ENCODE measurements at places on chromosomes 12 and 14.

DNA sequence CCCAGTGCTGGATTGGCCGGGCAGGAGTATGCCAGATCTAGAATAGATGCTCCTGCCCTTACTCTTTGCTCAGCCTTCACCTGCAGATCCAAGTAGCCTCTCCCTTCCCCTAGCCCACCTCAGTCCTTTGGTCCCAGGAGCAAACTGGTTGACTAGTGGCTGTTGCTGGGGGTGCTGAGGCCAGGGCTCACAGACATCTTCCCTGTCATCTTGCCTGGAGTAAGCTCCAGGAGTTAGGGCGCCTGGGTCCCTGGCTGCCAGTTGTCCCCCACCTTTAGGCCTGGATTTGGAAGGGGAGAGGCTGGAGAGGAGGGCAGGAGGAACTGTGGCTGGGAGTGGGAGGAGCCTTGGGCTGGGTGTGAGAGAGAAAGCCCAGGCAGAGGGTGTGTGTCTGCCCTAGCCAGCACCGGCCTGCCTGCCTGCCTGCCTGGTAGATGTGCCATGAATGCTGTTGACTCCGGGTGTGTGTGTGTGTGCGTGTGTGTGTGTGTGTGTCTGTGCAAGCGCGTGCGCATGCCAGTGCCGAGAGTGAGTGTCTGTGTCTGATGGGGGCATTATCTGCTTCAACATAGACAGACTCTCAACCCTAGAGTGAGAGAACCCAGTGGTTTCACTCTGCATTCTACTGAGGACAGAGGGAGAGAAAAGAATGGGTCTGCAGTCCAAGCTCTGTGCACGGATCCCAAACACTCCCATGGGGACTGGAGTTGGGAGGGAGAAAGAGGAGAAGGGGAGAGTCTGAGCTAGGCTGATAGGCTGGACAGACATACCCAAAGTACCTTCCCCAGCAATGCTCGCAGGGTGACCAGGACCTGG is 845 bp upstream of the RARG start:
- peak; percentile 45 for DNase-seq

DNA sequence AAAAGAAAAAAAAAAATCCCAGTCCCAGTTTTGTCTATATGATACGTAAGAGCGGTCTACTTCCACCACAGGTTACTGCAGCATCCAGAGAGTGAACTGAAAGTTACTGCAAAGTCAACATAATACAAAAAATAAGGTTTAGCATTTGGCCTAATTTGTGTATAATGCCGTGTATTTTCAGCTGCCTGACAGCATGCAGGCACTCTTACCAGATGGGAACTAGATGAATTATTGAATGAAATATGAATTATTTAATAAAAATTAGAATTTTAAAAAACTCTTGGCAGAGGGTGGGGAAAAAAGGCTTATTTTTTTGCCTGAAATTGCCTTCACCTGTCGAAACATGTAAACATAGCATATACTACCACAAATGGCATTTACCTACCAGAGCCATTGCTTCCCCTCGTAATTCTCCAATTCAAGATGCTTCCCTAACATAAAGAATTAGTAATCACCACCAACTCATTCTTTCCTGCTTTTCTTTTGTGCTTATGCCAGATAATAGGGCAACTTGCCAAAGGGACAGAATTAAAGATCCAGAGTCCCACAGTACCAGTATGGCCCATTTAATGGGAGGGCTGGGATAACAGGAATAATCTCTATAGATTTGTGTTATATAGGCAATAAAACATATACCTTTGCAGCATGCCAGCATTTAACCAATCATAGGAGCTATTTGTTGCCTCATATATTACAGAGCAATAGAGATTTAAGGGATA is 31.1 kb downstream of the ATF7 start:
- no peak for DNase-seq

- DNase-seq = peak; percentile 81
These were observed 241.0 kb upstream of the NPAS3 start for GRCh38 chr14:32697704-32698103.

DNA sequence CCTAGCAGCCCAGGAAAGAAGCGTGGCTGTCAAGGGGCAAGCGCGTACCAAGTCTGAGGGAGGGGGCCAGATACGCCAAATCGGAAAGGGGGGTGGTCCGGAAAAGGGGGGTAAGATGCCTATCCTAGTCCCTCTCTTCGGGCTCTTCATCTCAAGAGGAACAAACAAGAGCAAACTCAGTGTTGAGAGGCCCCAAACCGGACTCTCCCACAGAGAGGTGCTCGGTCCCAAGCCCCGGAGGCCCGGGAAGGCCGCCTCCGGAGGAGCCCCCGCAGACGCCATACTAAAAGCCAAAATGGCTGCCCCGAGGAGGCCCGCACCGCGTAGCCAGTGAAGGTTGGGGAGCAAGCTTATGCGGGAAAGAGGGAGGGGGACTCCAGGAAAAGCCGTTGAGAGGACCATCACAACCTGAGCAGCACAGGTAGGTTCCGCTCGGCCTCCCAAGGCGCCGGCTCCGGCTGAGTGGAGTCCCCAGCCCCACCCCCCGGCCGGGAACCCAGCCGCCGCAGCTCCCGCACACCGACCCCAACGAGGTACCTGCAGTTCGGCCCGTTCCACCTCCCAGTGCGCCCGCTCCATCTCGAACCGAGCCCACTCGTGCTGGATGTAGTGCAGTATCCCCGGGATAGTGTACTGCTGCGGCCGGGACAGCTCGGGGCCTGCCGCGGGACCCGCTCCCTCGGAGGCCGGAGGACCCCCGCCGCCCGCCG is at the start of gene AP4S1:
Gene AP4S1 (plus strand): TSS at position 283 of the 710 bp plus-strand sequence. CDS start 40,548 bp downstream, outside the sequence.
- DNase-seq = peak; percentile 41

DNA sequence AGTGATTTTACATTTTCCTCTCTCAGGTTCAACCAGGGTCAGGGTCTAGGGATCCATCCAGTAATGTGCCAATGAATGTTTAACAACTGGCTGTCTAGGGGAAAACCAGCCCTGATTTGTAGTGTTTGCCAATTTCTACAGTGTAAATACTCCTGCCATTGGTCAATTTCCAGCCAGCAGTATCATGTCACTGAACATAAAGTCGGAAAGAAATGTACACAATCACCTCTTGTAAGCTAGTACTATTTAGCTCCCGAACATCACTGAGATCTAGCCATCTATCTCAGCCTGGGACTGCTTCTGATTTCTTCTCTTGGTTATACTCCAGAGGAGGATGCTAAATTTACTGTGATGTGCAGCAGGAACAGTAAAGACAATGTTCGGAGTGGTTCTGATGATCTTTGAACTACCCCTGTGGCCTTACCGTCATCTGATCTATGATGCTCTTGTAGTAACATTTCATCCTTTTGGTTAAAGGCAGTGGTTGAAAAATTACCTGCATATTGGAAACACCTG is 36.7 kb upstream of the EGLN3 start:
- DNase-seq = no peak

GRCh38 chr12:92673756-92674155 is 29.0 kb upstream of the PLEKHG7 start:
- DNase-seq = no peak

GRCh38 chr14:21199611-21200560 is 44.0 kb upstream of the OR5AU1 start:
- no peak for DNase-seq

- DNase-seq = peak; percentile 39
These were observed 156.0 kb downstream of the SAMD4A start for GRCh38 chr14:54722791-54723432.

- DNase-seq = no peak
These were observed 10.1 kb upstream of the FBXO33 start for GRCh38 chr14:39442293-39442692.

DNA sequence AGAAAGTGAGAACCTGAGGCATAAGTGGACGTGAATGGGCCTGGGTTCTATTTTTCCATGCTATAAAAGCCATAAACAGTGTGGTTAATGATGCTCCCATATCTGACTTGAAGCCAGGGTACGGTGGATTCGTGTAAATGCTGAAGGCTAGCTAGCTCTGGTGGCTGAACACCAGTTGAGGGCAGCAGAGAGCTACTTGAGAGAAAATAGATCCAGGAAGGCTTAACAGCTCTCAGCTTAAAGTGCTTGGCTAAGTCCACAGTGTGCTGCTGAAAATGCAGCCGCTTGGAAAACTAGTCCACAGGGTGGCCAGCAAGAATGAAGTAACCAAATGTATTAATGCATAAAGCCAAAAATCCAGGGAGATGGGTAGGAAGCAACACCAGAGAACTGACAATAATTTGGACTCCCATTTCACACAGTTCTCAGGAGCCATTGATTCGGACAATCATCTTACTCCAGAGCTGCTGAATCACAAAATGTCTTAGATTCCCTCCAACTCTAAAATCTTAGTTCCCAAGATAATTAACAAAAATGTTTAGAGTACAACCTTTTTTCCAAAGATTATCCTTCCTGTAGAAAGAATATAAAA is 15.0 kb upstream of the FOXG1 start:
- DNase-seq = peak; percentile 59

GRCh38 chr12:94834036-94834625 is 169.4 kb downstream of the NDUFA12 start:
- DNase-seq = no peak

- DNase-seq = no peak
These were observed 359.4 kb downstream of the TMEM121 start for GRCh38 chr14:105885561-105886320.

DNA sequence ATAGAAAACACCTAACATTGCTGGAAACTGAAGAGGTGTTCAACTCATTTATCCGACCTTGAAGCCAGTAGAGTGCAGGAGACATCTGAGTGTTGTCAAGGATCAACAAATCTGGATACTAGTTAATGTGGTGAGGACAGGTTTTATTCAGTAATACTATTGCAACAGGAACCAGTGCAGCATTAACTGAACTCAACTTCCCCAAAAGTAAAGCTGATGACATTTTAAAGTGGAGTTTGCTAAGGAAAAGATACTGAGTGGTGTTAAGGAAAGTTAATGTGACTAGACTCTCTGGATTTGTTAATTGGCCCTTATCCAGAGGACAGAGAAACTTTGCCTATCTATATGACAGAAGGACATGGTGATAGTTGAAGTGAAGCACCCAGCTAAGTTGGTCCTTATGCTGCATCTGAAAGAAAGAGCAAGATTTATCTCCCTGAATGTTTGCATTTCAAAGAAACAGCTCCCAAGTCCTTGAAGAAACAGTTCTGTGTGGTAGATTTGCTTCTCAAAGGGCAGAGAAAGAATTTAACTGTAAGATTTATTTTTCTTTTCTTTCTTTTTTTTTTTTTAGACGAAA is 1.2 kb upstream of the CLEC7A start:
- DNase-seq = no peak

- peak; percentile 49 for DNase-seq
These were observed 24.0 kb downstream of the FKBP11 start for GRCh38 chr12:48901278-48901677.

GRCh38 chr12:26429070-26429691 is 233.8 kb downstream of the SSPN start:
- DNase-seq = no peak

GRCh38 chr12:14843425-14843887 is at the start of gene ART4:
Gene ART4, minus strand, starts transcription at chr12:14843526. Its CDS starts 413 bp downstream, at chr12:14843113.
- no peak for DNase-seq

DNA sequence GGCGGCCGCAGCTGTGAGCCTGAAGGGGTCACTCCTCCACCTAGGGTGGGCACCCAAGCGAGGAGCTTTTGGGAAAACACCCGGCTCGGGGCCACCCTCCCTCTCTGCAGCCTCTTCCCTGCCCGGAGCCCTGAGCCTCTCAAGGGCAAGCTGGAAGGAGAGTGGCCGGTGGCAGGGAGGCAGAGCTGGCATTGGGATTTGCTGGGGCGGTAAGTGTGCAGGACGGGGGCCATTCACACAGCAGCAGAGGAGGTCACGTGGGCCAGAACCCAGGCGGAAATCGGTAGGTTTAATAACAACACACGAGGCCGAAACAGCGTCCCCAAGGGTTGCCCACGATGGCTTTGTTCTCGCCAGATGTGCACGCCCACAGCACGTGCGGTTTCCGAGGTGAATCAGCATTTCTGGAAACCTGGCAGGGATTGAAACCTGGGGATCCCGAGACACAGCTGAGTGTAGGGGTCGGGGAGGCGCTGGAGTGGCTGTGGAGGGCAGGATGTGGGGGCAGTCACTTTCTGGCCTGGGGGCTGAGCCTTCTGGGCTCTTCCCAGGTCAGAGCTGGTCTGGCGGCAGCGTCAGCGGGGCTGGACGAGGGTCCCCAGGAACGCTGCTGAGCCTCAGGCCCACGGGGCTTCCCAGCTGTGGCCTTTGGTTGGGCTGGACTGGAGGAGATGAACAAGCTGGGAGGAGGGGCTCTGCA is 23.5 kb downstream of the NOC4L start:
- no peak for DNase-seq

GRCh38 chr12:8662593-8662992 is at the start of gene MFAP5:
Gene MFAP5, minus strand, starts transcription at chr12:8662826. Its CDS starts 722 bp downstream, at chr12:8662104.
- DNase-seq = peak; percentile 23

DNA sequence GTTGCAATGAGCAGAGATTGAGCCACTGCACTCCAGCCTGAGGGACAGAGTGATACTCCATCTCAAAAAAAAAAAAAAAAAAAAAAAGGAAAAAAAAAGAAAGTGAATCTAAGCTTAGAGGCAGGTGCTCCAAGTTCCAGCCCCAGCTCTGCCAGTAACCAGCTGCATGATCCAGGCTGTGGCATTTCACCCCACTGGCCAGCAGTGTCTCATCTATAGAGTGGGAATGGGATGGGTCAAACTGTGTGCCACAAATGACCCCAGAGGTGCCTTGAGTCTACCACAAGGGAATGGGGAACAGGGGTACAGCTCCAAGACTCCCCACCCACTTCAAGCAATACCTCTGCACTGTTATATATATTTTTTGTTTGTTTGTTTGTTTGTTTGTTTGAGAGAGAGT is 5.0 kb downstream of the PLEKHD1 start:
- no peak for DNase-seq

GRCh38 chr12:127964717-127965116 is 302.3 kb upstream of the TMEM132C start:
- DNase-seq = no peak

GRCh38 chr12:69150083-69150795 is 89.1 kb upstream of the CPSF6 start:
- no peak for DNase-seq

DNA sequence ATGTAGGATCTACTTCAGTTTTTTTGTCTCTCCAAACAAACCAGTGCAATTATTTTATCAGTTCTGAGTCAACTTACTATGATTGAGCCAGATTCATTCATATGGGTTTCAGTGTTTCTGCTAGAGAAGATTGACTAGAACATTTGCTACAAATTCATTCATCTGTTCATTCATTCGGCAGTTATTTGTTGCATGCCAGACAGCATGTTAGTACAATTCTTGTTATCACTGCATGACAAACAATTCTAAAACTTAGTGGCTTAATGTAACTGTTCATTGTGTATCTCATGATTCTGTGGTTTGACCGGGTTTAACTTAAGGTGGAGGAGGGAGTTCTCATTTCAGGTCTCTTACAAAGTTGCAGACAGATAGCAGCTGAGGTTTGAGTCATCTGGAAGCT is 52.3 kb downstream of the POLR3B start:
- DNase-seq = no peak

- DNase-seq = no peak
These were observed 158.9 kb upstream of the AMIGO2 start for GRCh38 chr12:47238669-47239114.

All from kidney tubule cell (primary cell).